Psoas muscle (tissue), 8 donors: ENCODE measurements at places on chromosomes 2 and 18.

GRCh38 chr2:158731386-158731785 is 63.7 kb upstream of the DAPL1 start:
- DNase-seq: no peak

- DNase-seq: no peak
These were observed 361.2 kb downstream of the ZNF516 start for GRCh38 chr18:76133873-76134272.

- DNase-seq: no peak
These were observed 15.1 kb upstream of the WDR33 start for GRCh38 chr2:127826047-127826446.

DNA sequence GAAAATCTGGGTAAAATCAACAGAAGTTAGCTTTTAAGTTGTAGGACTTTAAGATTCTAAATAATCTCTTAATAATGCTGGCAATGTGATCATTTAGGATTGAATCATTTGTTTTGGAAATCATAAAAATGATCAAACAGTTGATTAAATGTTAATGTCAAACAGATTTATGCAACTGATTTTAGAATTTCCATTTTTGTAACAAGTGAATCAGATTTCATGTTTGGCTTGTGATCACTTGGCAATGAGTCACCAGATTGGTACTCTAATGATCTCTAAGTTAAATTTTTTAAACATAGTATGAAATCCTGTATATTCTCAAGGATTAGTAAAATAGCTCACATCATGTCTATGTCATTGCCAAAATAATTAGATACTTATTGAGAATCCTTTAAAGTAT is 50.1 kb upstream of the UNC80 start:
- no peak for DNase-seq

DNA sequence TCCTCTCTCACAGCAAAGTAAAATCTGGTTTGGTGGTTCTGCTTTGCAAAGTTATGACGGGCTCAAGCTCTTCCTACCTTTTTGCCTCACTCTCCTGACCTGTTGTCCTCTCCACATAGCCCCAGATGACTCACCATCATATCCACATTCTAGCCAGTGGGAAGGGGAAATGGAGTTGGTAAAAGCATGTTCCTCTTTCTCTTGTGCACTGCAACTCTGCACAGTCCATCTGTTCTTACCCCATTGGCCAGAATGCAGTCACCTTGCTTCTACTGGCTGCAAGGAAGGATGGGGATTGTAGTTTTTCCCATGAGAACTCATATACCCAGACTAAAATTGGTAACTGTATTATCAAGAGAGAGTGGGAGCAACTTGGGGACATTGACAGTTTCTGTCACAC is 50.4 kb upstream of the SMIM21 start:
- no peak for DNase-seq

DNA sequence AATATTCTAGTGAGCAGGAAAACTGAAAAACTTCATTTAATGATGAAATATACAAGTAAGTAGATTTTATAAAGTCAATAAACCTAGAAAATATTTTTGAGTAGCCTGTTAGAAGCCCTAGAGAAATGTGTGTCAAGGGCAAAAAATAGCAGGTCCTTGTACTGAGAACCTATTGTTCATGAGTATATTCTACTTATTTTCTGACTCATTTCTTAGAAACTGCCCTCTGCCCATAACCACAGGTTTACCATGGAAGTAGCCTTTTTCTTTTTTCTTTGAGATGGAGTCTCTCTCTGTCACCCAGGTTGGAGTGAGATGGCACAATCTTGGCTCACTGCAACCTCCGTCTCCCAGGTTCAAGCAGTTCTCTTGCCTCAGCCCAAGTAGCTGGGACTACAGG is 19.4 kb upstream of the SELENOI start:
- no peak for DNase-seq

DNA sequence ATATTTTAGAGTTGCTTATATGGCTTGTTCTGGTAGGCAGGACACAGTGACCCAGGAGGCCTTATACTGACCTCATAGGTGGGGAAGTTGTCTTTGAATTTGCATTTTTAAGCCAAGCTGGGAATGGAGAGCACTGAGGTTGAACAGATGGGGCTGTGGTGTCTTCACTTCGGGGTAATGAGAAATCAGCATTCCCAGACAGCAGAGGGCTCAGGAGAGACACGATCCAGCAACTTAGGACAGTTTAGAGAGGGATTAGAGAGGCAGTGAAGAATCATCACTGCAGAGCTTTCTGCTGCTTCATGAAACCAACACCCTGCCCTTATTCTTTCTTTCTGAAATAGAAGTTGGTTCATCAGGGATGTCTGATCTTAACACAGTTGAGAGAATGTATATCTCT is 202.4 kb downstream of the TDRD15 start:
- DNase-seq: no peak

DNA sequence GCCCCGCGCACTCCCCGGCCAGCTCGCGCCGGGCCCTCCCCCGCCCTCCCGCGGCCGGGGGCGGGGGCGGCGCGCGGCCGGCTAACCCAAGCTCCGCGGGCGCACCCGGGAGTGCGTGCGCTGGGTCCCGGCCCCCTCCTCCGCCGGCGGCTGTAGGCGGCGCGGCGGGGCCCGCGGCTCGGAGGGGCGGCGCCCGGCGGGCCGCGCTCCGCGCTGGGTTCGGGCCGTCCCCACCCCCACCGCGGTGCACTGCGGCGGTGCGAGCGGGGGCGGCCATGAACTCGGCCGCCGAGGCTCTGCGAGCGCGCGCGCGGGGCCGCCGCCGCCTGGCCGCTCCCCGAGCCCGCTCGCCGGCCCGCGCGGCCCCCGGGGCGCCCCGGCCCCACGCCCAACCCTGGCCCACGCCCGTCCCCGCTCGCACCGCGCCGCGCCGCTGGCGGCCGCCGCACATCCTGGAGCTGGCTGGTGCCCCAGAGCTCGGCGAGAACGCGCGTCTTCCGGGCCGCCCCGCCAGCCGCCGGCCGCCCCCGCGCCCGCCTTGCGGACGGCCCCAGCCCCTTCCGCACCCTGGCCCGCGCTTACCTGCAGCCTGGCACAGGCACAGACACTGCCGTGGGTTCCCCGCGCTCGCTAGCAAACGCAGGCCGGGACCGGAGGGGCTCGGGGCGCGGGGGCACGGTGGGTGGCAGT is at the start of gene ZBTB14:
ZBTB14 (minus strand) TSS at position 496 of the 690 bp plus-strand sequence. CDS start 2,480 bp downstream, outside the sequence.
- DNase-seq: peak; percentile 81

- DNase-seq: no peak
These were observed 154.3 kb upstream of the LTBP1 start for GRCh38 chr2:32792416-32792815.

GRCh38 chr18:9354256-9354655 is 19.7 kb downstream of the TWSG1 start:
- DNase-seq: no peak

- DNase-seq: no peak
These were observed 57.2 kb upstream of the RTN4 start for GRCh38 chr2:55107436-55107835.

DNA sequence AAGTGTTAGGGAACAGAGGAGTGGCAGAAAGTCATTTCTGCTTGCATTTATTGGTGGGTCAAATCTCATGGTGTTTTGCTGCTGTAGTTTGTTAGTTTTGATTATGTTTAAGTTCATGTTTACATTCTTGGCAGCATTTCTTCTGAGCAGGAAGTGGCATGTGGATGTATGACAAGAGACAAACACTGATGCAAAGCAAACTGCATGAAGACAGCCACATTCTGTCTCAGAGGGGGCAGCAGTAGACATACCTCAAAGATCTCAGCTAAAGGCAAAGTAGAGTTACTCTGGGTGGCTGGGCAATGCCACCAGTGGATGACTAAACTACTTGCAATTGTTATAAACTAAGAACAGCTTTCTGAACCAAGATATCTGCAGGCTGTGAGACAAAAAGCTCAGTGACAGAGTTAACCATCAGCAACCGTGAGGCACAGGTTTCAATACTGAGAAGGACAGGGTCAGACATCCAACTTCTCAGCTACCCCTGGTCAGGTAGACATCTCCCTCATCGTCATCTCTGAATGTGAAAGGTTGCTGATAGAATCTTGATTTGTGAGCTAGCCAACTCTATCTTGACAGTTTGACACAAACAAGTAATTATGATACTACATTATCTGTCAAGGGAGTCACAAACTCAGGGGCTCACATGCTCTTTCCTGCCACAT is 16.4 kb downstream of the GALNT3 start:
- DNase-seq: no peak

DNA sequence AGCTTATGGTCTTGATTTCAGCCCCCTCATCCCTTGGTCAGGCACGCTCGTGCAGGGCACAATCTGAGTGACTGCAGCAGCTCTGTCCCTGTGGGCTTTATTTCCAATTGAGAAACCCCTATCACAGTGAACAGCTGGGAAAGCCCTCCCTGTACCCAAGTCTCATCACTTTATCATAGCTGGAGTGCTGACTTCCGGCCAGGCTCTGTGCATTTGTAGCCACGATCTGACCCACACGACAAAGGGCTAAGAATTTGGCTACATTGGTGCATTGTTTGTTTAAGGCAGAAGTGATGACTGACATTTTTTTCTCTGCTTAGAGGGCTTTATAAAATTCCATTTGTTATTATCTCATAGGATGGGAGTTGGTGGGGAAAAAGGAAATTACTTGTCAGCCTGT is 184.4 kb downstream of the KCNS3 start:
- no peak for DNase-seq
